Midbrain (tissue), 1 donor: ENCODE measurements at places on chromosomes 1 and 21.
A peak's percentile ranks its signal among the peaks of the same experiment; 100 is the strongest.

- DNase-seq: peak; percentile 57
These were observed 15.0 kb downstream of the SLC6A9 start for GRCh38 chr1:44016041-44016889.

DNA sequence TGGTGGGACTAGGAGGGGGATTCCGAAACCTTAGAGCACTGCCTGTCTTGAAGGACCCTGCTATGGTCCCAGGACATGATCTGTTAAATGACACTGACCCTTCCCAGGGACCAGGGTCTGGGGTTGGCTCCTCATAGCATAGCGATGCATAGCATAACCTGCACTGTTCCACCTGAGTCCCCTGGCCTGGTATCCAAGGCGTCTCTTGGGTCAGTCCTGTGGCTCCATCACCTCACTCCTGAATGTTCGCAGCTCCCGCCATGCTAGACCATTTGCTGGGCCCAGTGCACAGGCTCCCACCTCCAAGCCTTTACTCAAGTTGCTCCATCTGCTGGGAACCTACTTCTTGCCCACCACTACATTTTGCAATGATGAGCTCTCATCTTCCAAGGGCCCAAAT, 39.0 kb upstream of the MAGOH start:
- DNase-seq: no peak

DNA sequence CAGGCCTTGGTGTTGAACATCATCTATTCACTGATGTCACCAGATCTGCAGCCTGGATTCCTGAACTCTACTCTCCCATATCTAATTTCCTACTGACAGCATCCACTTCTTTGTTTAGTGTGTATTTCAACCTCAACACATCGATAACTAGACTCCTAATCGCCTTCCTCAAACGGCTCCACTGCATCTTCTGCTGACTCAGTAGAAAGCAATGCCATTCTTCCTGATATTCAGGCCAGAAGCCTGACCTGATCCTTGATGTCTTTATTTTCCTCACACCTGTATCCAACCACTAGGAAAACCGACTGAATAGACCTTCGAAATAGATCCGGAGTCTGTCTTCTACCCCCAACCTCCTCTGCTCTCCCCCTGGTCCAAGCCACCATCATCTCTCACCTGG, 466.9 kb downstream of the PCP4 start:
- DNase-seq: no peak

GRCh38 chr1:4178501-4179113, 278.5 kb upstream of the C1orf174 start:
- no peak for DNase-seq

GRCh38 chr1:53001128-53001527, 60.9 kb upstream of the PODN start:
- DNase-seq: no peak

DNA sequence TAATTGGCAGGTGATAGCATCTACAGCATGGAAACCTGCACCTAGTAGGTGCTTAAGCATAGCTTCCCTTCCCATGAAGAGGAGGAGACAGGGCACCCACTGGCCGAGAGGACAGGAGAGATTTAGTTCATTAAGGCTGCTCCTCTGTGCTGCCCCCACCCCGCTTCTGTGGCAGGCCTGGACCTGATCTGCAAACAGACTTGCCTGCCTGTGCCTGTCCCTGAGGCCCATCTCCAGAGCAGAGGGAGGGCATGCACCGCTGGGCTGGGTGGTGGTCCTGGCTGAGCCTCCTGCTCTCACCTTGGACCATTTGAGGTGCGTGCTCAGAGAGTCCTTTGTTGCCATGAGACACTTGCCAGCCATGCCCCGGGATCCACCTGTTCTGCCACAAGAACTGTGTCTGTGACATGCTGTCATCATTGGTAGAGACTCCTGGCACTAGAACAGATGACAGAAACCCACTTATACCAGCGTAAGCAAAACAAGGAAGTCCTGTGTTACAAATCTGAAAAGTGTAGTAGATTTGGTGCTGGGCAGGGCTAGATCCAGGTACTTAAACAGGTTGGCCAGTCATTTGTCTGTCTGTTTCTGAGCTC, 55.6 kb downstream of the PTPRF start:
- DNase-seq: no peak

- peak; percentile 61 for DNase-seq
These were observed 1.4 kb downstream of the KIF26B start for GRCh38 chr1:245156041-245156735.

GRCh38 chr1:8423692-8424538, 106.0 kb downstream of the SLC45A1 start:
- DNase-seq: no peak

DNA sequence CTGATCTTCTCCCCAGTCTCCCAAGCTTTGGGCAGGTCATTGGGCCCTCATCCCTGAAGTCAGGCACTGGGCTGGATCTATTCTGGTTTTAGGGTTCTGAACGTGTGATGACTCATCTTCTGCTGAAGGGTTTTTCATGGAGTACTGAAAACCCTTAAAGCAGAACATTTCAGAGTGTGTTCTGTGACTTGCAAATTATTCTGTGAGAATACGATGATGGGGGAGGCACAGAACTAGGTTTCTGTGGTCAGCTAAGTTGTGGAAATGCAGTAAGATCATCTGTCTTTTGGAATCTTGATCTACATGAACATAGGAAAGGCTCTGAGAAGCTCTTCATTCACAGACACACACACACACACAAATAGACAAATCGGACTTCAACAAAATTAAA, 46.2 kb downstream of the NAV1 start:
- DNase-seq: no peak

- no peak for DNase-seq
These were observed 29.8 kb downstream of the AHDC1 start for GRCh38 chr1:27574001-27574781.

DNA sequence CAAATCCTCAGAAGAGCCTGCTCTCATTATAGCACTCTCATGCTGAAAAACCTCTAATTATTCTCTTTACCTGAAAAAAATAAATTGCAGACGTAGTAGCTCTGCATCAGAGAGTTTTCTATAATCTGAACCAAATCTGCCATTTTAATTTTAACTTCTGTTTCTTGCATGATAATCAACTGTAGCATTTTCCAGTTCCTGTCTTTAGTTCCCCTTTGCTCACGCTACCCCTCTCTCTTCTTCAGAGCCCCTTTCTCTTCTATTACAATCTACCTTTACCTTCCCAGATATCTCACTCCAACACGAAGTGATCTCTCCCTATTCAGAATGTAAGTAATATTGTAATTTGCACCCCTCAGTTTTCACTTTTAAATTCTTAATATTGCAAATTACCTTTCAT, 31.4 kb downstream of the FMO1 start:
- DNase-seq: no peak

DNA sequence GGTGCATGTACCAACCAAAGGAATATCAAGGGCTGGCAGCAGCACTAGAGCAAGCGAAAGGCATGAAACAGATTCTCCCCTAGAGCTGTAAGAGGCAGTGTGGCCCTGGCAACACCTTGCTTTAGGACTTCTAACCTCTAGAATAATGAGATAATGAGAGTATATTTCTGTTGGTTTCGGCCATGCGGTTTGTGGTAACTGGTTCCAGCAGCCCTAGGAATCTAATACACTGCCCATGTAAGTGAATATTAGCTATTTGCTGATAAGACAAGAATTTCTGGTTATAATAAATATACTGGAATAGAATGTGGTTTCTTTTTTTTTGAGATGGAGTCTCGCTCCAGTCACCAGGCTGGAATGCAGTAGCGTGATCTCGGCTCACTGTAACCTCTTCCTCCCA, 199.4 kb downstream of the GABPA start:
- no peak for DNase-seq

DNA sequence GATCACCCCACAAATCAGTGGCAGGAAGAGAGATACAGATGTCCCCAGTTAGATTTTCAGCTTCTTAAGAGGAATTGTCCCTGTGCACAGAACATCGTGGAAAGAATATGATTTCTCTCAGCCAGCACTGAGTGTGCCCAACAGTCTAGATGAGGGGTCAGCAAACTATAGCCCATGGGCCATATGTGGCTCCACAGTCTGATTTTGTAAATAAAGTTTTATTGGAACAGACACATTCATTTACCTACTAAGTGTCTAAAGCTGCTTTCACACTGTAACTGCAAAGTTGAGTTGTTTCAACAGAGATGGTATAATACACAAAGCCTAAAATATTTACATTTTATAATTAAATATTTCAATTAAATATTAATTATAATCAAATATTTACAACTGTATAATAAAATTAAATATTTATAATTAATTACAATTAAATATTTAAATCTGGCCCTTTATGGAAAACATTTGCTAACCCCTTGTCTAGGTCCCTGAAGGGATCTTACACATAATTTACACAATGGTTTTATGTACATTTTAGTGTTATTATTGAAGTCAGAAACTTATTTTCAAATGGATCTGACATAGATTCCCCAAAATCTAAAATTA, 407.6 kb downstream of the PTPRU start:
- DNase-seq: no peak

DNA sequence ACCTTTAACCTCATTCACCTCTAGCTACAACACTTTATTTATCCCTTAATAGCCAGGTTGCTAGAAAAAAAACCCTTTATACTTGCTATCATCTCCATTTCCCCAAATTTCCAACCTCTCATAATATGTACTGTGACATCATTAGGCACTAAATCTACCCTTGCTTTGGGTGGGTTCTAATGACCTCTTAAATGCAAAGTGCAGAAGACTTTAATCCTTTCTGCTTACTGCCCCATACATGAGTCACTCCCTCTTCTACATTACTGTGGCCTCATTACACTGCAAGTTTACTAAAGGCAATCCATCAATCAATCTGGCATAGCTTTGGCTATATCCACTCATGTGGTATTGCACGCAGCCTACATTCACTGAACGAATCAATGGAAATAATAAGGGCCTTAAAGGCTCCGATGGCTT, 353.3 kb downstream of the SMYD3 start:
- no peak for DNase-seq

DNA sequence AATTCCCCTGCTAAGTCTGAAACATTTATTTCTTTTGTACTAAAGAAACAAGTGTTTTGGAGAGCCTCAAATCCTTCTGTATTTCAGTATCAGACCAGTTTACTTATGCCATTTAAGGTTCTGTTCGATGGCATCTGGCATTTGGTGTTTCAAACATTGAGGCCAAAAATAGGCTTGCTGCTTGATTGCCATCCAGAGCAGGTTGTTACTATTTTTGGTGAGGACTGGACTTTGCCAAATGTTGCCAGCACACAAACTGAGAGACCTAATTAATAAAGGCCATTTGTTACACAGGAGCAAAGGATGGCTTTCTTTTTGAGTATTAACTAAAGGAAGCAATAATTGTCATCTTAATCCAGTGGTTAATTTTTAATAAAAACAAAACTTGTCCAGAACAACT, 26.2 kb downstream of the VPS45 start:
- DNase-seq: no peak

DNA sequence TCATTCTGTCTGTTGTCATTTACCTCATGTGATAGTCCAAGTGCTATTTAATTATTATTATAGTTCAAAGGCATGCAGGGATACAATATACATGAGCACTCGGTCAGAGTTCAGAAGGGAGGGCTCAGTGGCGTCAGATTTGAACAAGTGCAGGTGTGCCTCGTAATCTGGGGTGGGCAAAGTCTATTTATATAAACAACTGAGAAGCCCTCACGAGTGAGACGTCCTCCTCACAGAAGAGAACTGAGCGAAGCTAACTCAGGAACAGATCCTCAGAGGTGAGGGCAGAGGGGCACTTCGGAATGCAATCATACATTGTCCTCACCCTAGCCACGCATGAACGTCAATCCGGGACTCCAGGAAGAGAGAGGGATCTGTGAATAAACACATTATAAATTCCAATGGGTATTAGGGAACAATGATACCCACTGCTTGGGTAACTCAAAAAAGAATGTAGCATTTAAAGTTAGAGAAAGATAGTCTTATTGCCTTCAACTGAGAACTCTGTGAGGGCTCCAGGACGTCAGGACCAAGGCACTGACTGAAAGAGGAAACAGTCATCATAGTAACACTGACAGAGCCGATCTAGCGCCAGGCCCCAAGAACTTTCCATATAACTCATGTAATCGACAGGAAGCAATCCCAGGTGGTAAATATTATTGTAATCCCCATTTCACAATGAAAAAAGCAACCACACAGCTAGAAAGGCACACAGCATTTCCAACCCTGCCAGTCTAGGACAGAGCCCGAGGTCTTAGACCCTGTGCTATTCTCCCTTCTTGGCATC, 127.1 kb upstream of the B3GALT2 start:
- DNase-seq: no peak

DNA sequence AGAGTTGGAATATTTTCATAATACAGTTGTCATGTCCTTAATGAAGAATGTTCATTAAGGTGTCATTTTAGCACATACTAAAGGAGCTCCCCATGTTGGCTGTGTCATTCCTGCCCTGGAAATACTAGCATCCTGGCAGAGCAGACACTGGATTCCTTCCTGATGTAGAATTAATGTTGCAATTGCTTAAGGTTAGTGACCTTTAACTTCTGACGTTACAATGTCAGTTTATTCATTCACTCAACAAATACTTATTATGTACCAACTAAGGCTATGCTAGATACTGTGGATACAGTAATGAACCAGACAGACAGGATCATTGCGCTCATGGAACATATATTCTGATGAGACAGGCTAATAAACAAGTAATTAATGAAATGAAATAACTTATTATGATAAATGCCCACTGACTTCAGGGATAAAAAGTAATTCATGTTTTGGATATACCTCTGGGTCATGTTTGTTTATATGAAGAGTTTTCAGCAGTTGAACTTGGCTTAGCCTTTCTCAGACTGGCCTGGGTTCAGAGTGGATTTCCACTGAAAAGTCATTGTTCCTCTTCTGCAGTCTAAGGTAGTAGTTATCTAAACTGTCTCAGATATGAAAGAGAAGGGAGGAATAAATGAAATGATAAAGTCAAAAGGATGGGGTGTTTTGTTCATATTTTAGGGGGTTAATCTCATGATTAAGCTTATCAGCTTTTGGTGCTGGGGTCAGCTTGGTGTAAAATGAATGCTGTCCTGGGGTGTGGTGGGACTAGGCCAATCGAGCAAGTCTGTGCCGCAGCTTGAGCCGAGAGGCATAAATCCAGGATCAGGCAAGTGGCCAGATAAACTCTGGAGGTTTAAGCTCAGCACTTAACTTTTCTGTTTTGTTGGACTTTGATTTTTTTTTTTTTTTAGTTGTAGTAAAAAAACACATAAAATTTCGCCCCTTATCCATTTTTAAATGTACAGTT, 43.3 kb upstream of the KCNQ4 start:
- DNase-seq: no peak

DNA sequence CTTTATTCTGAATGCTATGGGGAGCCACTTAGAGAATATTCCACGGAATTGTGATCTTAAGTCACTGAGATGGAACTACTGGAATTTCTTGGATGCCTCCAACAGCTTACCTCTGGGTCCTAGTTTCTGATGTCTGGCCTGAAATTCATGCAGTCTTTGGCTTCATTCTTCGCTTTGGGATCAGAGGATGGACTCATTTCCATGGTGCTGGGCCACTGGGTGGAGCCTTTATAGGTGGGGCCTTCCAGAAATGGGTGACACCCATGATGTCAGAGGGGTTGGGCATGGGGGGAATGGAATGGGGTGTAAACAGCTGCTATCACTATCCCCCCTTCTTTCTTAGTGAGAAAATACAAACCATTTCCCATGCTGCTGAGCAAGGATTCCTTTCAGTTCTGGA, 73.7 kb upstream of the FGGY start:
- DNase-seq: no peak
